Muscle of back (tissue), 13 donors: ENCODE measurements at places on chromosomes 1 and 21.

GRCh38 chr1:65189576-65190115, 41.6 kb downstream of the AK4 start:
- no peak for DNase-seq

DNA sequence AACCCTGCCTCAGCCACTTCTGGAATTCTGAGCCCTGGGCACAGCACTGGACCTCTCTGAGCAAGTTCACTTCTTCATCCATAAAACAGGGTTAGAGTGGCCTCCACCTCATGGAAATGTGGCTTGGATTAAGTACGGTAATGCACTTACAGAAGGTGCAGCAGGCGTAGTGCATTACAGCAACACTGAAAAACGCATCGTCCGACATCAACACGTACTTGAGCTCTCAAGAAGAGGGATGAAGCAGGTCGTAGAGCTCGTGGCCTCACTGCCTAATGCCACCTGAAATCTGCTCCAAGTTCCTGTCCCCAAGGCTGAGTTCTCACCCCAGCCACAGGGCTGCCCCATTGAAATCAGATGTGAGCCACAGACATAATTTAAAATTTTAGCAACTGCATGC, 650.1 kb downstream of the NPHP4 start:
- no peak for DNase-seq

DNA sequence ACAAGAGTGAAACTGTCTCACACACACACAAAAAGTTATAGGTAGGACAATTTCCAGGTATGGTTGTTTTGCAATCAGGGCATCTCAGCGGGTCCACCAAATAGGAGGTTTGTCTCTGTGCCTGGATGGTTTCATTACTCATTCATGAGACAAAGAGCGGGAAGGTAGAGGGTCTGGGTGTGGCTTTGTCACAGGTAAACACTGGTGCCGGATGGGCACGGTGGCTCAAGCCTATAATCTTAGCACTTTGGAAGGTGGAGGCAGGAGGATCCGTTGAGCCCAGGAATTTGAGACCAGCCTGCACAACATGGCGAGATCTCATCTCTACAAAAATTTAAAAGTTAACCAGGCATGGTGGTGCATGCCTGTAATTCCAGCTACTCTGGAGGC, 16.3 kb upstream of the ERVH48-1 start:
- DNase-seq, result no peak

DNA sequence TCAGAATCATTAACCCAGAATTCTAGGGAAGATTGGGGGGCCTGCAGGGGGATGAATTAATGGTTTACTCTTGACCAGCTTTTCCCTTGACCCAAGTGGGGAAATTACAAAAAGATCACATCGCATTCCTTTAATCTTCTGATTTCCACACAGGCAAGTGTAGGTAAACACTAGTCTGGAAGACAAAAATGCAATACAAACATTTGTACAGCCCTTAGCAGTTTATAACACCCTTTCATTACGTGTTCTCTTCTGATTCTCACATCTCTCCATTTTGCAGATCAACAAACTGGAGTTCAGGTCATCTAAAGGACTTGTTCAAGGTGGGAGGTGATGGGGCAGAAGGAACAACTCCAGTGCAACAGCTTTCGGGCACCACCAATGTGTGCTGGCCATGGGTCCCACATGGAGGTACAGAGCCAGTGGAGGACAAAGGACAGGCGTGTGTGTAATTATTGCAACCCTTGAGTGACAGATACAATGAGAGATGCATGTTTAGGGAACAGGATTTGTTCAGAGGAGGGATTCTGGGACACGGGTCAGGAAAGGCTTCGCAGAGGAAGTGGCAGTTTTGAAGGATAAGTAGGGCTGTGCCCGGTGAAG, 20.4 kb downstream of the ATF3 start:
- no peak for DNase-seq

DNA sequence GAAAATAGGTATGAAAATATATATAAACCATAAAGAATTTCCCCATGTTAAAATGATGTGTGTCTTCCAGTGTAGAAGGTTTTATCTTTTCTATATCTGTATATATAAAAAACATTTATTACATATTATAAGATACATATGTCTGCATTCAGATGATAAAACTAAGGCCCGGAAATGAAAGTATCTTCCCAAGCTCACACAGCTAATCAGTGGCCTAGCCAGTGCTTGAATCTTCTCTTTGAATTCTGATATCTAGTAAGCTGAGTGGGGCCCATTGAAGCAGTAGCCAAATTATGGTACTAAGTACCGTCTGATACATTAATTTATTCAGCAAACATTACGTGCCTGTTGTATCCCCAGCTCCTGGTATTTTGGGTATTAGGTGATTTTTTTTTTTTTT, 28.6 kb downstream of the UCK2 start:
- no peak for DNase-seq

DNA sequence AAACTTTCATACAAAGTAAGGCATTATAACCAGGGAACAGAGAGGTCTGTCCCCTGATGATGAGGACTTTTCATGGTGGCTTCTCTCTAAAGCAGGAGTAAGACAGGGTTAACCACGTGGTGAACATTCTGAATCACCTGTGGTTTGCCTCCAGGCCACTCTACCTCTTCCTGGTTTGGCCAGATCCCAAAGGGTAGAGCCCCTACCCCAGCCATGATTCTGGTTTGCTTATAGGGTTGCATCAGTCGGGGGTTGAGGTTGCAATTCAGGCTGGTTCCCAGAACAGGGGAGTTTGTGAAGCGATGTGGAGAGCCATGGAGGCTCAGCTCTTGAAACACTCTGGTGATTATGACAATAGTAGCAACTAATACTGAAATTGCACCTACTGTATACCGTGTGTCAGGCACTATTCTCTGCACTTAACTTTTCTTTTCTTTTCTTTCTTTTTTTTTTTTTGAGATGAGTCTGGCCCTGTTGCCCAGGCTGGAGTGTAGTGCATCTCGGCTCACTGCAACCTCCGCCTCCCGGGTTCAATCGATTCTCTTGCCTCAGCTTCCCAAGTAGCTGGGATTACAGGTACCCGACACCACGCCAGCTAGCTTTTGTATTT, 8.3 kb downstream of the CNR2 start:
- DNase-seq, result no peak

DNA sequence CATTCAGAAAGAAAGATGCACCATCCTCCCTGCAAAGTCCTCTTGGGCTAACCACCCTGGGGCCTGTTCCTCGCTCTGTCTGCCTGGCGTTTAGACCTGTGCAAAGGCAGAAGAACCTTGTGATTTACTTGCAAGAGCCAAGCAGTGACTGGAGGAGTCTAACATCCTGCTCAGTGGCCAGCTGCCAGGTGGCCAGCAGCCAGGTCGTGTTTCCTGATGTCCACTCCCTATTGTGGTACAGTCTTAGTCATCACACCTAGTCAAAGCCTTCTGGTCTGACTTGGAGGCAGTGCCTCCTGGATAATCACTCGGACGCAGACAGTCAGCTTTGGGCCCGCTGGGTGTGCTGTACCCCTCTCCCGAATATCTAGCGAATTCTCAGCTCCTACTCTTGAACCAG, 118.1 kb downstream of the PGBD5 start:
- DNase-seq, result no peak

DNA sequence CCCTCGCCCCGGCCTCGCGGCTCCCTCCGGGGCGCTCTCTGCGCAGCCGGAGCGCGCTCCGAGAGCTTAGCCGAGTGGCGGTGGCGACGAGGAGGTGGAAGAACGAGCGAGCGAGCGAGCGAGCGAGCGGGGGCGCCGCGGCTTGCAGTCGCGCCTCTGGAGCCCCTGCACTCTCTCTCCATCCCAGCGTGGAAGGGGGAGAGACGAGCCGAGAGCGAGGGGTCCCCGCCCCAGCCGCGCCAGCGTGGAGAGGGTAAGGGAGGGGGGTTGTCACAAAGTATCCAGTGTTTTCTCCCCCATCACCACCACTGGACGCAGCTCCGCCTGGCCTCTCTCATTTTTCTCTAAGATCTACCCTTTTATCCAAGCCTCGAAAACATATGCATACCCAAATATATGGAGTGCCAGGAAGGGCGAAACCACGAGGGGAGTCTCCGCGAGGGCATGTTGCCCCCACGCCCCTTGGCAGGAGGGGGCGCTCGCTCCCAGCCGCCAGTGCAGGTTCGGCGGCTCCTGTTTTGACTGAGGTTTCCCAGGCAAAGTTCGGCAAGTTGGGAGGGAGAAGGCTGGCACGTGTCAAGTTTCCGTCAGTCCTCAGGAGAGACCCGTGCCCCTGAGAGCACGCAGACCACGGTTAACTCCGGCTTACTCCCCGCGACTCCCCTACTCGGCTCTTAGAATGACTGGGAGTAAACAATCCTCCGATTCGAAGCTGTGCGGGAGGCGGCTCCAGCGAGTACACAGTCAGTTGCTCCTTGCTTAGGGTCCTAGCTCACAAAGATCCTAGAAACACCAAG, 569 bp upstream of the DAB1 start:
- no peak for DNase-seq

DNA sequence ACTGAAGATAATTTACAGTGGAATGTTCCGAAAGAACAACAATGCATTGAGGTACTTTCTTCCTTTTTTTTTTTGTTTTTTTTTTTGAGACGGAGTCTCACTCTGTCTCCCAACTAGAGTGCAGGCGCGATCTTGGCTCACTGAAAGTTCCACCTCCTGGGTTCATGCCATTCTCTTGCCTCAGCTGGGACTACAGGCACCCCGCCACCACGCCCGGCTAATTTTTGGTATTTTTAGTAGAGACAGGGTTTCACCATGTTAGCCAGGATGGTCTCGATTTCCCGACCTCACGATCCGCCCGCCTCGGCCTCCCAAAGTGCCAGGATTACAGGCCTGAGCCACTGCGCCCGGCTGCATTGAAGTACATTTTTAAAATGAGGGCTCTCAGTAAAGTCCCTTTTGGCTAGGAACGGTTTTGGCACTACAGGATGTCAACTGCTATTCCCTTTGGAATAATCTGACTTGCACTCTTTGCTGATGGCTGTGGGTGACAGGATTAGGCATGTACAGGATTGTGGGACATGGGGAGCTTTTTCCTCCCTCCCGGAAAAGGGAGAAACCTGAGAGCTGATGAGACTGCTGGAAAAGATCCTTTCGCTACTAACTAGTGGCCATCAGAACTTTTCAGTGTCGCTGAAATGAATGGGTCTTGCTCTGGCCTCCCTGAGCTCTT, 56.9 kb upstream of the EDEM3 start:
- no peak for DNase-seq

DNA sequence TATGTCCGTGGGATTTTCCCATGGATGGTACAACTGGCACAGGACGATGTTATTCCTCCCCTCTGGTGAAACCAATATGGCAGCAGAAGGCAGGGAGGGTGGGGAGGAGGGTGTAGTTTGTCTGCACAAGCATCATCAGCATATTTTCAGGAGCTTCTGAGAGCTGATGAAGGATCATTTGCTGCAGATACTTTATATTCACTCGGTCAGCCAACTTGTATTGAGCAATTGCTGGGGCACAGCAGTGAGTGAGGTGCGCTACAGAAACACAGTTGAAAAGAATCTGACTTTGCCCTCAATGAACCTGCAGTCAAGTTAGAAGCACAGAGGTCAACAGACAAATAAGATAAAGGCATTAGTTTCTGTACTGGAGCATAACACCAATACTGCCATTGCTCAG, 13.0 kb downstream of the PKP1 start:
- no peak for DNase-seq

- no peak for DNase-seq
Measured at GRCh38 chr1:167371030-167371429, 147.3 kb downstream of the CD247 start.
